ENCODE measurements at places on chromosomes 16 and 17.
A peak's percentile ranks its signal among the peaks of the same experiment; 100 is the strongest.

GRCh38 chr17:71052971-71053370 is 883.6 kb downstream of the KCNJ2 start:
- no peak for DNase-seq

- DNase-seq: no peak
These were observed 5.5 kb downstream of the CYLD start for GRCh38 chr16:50747207-50747956.

DNA sequence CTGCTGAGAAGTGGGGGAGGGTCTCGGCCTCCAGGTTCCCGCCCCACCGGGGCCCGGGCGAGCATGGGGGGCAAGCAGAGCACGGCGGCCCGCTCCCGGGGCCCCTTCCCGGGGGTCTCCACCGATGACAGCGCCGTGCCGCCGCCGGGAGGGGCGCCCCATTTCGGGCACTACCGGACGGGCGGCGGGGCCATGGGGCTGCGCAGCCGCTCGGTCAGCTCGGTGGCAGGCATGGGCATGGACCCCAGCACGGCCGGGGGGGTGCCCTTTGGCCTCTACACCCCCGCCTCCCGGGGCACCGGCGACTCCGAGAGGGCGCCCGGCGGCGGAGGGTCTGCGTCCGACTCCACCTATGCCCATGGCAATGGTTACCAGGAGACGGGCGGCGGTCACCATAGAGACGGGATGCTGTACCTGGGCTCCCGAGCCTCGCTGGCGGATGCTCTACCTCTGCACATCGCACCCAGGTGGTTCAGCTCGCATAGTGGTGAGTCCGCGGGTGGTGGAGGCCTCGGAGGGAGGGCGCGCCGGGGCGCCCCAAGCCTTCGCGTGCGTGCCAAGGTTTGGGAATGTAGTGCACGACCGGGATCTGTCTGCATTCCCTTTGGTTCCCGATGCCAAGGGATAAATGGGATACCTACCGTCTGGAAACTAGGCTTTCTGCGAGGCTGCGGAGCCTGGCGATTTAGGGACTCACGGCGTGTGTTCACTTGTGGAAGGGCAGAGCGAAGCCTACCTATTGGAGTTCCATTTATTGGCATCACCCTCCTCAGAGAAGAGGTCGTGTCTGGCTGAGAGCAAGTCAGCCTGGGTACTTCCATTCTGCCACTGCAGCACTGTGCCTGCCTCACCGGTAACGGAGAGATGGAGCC is 1.0 kb downstream of the ZNRF1 start:
- peak; percentile 76 for DNase-seq

- DNase-seq: no peak
These were observed 20.5 kb upstream of the LASP1NB start for GRCh38 chr17:38904892-38905291.

GRCh38 chr16:50305441-50306061 is 39.2 kb downstream of the ADCY7 start:
- DNase-seq: peak; percentile 72

GRCh38 chr17:39608142-39608981 is 642 bp upstream of the NEUROD2 start:
- DNase-seq: no peak

DNA sequence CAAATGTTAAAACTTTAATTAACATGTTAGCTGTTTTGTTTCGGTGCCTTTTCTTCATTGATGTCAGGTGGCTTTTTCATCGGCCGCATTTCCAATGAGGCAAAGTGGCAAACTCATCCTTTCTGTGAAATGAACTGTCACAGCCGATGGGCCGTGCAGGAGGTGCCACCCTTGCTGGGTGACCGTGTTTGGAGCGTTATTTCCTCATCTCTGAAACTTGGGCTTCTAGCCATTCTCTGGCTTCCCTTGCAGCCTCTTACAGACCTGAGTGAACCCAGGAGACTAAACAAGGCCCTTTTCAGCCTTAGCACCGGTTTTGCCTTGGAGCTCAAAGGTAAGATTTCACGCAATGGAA is 42.2 kb upstream of the PRSS54 start:
- DNase-seq: no peak

DNA sequence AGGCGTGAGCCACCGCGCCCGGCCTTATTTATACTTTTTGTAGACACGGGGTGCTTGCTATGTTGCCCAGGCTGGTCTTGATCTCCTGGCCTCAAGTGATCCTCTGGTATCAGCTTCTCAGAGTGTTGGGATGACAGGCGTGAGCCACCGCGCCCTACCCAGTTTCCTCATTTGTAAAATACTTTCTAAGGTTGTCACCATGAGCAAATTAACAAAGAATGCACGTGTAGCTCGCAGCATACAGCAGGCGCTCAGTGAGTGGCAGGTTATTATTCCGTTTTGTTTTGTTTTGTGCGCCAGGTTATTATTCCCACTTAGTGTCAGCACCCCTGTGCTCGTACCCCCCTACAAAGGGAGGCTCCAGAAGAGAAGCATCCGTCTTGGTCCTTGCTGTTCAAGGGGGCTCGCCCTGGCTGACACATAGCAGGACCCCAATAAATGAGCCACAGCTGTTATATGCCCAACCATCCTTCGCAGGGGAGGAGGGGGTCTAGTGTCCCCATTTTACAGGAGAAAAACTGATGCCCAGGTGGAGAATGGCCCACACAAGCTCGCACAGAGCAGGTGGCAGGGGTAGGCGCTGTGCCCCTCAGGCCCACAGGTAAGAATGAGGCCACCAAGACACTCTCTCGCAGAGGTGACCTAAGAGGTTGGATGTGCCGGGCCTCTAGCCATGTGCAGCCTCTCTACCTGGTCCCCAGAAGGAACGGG is 686 bp upstream of the MIEF2 start:
- no peak for DNase-seq

DNA sequence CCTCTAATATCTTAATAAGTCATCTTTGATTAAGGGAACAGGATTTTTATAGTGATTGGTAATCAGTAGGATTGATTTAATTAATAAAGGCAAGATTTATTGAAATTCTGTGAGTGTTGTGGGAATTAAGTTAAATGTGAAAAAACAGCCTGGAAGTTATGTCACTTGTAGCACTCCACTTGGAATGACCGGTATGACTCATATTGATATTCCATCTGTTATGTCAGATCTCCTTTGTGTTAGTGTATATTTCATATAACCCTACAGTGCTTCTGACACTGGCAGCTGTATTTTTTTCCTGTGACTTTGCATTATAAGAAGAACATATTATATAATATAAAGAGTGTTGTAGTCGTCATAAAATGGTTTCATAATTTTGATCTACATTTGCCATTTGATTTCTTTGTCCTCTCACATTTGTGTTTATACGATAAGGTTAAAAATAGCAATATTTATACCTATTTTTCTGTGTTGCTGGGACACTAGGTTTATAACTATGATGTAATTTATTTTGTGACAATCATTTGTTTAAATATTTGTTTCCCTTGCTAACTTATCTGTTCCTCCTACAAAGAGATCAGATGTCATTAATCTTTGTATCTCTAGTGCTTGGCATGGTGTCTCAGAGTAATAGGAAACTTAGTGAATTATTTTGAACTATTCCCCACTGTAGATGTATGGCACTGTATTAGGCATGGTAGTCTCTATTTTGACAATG is 249.0 kb downstream of the BCAS3 start:
- DNase-seq: no peak

GRCh38 chr16:75296606-75297005 is 45.2 kb upstream of the BCAR1 start:
- DNase-seq: no peak

DNA sequence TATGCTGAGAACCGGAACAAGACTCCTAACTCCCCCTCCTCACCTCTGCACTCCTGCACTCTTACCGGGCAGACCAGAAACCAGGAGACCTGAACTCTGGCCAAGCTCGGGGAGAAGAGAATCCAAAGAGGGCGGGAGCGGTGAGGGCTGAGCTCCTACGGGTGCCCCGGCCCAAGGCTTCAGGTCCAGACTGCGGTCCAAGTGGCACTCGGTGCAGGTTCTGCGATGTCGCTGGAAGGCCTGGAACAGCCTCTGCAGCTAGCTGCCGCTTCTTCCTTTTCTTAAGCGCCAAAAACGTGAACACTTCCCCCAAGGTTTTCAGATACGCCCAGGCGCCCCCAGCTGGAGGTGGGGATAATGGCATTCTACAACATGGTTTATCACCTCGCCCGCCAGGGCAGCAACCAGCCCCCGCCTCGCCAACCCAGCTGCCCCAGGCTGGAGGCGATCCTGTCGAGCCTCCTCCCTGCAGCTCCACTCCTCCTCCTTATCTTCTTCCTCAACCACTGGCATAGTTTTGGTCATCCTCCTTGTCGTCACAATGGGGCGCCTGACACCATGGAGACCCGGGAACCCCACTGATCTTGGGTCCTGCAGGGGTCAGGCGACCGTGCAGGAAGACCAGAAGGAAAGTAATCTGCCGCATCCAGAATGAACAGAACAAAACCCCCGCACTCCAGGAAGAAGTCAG is 1735.9 kb downstream of the TP53TG3F start:
- no peak for DNase-seq

DNA sequence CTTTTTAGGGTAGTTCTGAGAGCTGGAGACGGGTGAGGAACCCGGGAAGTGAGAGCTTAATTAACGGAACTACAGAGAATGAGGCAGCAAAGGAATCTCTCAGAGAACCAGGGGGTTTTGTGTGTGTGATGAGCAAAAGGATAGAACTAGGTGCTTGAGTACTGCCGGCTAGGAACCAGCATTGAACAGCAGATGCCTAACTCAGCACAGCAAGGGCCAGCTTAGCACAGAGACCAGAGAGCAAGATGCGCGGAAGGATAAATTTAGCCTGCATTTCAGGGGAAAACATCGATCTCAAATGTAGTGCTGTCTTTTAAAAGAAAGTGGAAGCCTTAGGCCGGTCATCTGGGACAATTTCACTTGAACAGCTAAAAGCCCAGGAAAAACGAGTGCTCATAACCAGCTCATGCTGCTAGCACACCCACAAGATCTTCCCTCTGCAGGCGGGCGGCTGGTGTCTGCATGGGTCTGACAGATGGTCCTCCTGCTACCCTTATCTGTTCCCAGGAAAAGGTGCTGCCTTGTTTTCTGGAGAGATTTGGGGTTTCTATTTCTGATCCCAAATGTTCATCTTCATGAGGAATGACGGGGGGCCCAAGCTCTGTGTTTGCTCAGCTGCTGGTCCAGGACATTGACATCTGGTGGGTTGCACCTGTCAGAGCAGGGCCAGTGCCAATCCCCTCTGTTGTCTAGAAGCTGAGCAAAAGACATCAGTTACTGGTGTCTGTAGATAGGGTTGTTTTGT is 103.9 kb downstream of the SOCS1 start:
- DNase-seq: no peak

GRCh38 chr16:5905935-5906334 is 808.3 kb upstream of the EEF2KMT start:
- no peak for DNase-seq

GRCh38 chr16:58076514-58076913 is 51.0 kb downstream of the MMP15 start:
- no peak for DNase-seq

DNA sequence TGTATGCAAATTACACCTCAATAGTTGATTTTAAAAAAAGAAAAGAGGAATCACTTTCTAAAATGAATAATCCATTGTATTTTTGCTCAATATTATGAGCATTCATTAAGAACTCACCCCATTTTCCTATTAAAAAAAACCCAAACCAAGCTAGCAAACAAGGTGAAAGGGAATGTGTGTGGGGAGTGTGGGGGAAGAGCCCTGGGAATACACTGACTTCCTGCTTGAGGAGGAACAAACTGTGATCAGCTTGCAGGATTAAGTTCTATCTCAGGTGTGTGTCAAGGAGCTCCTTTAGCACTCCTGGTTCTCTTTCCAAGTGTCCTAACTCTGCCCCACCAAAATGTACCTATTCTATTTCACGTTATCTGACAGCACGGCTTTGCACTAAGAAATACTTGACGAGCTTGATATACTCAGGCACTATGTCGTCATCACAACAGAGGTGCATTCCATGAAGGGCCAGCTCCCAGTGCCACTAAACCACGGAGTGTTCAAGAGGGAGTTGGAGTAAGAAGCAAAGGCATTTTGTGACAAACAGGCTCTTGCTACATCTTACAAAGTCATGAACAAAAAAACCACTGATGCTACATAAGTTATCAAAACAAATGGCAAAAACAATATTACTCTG is 73.2 kb downstream of the MYH10 start:
- DNase-seq: peak; percentile 38

- DNase-seq: no peak
These were observed 998 bp upstream of the PRKCA start for GRCh38 chr17:66301367-66301863.

DNA sequence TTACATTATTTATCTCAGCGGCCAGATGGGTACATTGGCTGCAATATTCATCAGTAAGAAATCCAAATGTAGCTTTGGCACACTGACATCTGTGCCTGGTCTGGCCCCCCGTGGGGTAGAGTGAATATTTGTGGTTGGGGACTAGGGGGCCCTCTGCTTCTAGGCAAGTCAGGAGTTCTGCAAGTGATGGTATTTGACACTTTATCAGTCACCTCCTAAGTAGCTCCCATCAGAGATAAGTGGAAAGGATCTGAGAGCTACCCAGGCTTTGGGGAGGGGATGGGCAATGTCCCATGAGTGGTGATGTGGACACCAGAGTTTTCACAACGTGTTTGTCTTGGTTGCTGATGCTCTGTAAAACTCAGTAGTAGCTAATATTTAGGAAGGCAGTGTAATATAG is 609.9 kb upstream of the RBFOX1 start:
- DNase-seq: no peak

- no peak for DNase-seq
These were observed 158.6 kb downstream of the C16orf78 start for GRCh38 chr16:49531931-49532840.

DNA sequence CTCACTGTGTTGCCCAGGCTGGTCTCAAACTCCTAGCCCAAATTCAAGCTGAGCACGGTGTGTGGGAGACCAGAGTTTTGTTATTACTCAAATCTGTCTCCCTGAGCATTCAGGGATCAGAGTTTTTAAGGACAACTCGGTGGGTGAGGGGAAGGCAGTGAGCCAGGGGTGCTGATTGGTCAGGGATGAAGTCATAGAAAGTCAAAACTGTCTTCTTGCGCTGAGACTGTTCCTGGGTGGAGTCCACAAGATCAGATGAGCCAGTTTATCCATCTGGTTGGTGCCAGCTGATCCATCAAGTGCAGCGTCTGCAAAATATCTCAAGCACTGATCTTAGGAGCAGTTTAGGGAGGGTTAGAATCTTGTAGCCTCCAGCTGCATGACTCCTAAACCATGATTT is 346.3 kb downstream of the TMEM114 start:
- no peak for DNase-seq

DNA sequence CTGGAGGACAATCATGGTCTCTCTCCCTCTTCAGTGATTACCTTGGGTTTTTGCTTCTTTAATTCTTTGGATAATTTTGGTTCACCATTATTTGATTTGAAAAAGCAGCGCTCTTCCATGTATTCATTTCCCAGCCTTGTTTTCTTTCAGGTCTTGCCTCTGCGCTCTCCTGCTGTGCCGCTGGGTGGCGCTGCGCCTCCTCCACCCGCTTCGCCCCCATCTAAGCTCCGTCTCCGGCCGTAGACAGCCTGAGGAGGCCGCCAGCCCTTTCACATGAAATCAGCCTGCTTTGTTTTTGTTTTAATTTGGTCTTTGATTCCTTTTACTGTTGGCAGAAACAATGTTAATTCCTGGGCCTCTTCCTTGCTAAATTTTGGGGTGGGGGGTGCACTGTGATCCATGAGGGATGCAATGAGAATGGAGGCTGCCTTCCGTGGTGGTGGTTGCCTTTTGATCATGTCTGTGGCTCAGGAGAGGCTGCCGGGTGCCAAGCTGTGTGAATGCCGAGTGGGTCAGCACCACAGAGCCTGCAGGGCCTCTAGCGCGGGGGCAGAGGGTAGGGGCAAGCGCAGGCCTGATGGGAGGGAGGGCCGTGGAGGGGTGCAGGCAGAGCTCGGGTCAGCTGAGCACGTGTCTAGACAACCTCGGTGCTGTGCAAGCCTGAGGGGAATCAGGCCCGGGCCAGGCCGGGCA is 64.1 kb downstream of the PLD6 start:
- DNase-seq: peak; percentile 91
